ENCODE measurements at places on chromosomes 7 and 10. TPM values are rescaled to one million over a fixed set of nuclear protein-coding genes. Genes with fewer than 3 reads are reported as not detected.

The BZW2 gene
- 105 TPM for total RNA-seq

The PIK3CG gene
- total RNA-seq: not detected

The HHEX gene
- total RNA-seq: 16.6 TPM

The METTL2B gene
- total RNA-seq: 25.0 TPM

The OR2A1 gene
- not detected for total RNA-seq

The TUBAL3 gene
- 0.52 TPM for total RNA-seq

The ZNF727 gene
- total RNA-seq: not detected

The GHRHR gene
- total RNA-seq: not detected

The C10orf53 gene
- total RNA-seq: not detected
